ENCODE measurements at places on chromosomes 2 and 18.

DNA sequence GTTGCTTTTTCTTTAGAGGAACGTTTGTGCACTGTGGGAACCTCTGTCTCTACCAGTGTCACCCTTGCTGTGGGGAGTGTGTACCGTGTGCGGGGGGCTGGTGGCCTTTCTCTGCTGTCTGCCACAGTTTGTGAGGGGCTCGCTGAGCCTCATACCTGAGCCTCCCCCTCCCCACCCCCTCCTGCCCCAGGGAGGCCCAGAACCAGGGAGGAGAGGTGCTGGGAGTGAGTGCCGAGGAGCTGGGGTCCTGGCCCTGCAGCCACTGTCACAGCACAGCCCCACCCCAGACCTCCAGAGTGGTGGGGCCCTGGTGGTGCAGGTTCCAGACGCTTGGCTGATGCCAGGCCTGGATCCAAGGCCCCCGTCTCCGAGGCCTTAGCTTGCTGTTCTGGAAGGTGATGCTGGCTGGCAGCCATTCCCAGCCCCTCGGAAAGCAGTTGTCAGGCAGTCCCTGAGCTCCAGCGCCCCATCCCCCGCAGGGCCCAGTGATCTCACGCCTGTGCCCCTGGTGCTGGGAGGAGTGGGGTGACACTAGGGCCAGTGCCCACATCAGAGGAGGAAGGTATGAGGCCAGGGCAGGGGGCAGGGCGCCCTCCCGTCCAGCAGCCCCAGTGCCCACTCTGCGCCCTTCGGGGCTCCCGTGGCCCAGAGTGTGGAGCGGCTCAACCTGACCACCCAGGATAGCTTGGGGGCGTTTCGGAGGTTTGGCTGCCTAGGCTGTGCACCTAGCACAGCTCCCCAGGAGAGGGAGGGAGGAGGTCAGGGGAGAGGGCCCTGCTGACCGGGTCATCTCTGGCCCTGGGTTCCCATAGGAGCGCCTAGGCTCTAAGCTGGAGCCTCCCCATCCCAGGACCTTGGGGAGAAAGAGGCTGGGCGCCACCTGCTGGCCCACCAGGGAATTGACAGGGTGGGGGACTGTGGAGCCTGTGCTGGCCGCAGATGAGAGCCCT, 53.0 kb upstream of the ALPP start:
- DNase-seq: no peak

DNA sequence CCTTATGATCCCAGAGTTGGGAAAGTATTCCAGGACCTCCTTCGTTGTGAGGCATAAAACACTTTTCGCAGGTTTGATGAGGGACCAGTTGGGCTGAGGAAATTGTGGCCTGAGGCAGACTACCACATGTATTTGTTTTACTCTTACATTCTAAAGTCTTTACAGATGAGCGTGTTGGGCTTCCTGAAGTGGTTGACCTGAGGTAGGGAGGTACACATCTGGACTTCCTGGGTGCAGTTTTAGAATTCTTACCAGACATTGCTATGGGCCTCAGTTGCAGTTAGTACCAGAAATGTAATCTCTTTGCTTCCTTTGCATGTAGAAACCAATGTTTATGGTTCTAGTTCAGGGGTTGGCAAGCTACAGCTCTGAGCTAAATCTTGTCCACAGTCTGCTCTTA, 48.7 kb downstream of the COA5 start:
- no peak for DNase-seq

DNA sequence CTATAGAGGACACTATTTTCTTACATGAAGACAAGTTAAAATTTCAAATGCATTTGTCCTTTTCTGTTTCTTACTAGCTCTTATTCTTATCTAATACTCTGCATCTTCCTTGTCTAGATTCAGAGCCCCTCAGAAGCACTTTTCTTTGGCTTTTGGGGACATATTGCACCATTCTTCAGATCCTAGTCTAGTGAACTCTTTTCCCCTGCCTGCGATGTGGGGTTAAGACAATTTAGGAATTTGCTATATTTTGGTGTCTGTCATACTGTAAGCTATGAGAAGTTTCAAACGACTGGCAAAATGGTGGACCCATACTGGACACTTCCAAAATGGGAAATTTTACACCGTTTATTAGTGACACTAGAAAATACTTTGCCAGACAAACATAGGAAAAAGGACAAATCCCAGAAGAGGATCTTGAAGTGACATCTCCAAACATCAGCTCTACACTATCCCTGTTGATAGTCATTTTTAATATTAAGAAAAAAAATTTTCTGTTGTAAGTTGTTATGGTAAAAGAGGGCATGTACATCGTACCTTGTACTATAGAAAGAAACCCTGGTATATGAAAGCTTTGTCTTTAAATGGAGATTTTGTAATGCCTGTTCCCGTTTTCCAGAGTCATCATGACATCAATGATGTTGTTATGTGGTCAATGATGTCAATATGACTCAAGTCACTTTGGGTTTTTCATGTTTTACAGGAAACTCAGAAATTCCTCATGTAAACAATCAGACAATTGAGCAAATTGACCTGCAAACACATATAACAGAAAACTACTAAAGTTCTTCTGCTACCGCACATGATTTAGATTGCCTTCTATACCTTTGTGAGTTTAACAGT, 4.4 kb upstream of the KYNU start:
- DNase-seq: peak; percentile 52

GRCh38 chr2:113068706-113069485, 1.1 kb downstream of the IL1F10 start:
- peak; percentile 1 for DNase-seq

DNA sequence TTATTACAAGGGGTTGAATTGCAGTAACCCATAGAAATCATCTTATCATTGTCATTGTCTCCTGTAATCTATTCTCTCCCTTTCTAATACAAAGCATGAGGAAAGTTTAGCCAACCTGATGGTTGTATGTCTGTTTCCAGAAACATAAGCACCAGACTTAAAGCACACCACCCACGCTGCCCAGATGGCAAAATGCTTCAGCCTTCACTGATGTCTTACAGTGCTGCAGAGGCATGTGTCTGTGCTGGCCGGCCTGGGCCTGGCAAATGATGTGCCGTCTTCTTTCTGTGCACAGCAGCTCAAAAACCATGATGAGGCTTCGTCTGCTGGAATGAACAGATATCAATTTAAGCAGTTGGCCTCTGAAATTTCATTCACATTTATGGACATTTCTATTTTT, 443.0 kb upstream of the RGPD4 start:
- no peak for DNase-seq

- no peak for DNase-seq
These were observed 7.3 kb upstream of the PROM2 start for GRCh38 chr2:95266781-95267430.

GRCh38 chr2:165697748-165698443, 96.2 kb downstream of the GALNT3 start:
- no peak for DNase-seq

DNA sequence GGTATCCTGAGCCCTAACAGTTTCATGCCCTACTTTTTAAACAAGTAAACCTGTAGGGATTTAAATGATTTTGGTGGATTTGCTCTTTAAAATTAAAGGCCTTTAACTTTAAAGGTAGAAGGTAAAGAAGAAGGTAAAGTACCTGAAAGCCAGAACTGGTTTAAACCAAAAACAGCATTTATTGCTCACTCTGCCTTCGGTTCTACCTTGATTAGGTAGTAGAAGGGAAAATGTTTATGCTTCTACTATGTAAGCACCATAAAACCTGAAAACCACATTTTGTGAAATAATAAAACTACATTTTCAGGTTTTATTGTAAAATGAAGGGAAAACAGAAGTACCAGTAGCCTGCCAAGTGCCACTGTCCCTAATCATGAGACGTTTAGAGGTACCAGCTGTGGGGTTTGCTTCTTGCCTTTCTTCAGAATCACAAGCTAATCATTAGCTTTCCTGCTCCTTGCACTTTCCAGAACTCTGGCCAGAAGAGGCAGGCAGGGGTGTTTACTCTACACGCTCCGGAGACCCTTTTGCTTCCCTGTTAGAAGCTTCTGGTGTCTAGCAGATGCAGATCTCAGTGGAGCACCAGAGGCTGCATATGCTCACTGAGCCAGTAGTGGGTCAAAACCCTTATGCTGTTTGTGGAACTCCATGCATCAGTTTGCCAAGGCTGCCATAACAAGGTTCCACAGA, 33.3 kb downstream of the RPIA start:
- DNase-seq: no peak

DNA sequence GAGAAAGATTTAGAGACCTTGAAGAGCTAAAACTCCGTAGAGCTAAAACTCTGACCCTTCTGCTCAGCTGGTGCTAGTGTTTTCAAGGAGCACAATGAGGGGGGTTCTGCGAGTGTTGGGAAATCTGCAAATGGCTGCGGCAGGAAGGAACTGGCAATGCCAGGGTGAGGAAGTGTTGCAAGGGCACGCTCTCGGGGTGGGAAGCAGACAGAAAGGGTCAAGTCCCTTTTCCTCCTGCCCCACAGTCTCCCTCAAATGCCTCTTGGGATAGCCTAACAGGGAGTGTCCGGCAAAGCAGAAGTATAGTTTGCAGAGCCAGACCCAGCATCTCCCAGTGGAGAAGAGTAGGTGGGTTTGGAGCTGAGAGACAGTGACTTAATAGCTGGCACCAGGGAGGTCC, 60.5 kb downstream of the NCAPH start:
- DNase-seq: no peak

DNA sequence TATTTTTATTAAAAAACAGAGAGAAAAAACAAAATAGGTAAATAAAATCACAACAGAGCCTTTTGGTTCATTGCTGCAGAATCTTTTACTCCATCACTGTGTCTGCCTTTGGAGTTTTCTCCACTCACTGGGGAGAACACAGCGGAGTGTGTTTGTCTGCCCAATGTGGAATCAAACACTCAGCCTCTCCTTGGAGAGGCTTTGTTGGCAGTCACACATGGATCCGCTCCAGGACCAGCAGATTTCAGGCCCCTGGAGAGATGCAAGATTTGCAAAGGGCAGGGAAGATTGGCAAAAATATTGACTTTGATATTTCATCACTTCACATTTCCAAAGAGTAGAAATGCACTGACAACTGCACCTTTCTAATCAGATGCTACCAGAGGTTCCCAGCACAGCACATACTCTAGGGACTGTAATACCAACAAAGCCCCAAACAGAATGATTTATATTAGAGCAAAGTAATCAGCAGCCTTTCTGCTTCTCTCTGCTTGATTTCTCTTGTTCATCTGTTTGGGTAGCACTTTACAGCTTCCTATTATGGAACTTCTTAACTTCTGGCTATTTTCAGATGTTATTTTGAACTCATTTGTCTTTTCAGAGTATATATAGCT, 1898.8 kb upstream of the PIK3C3 start:
- no peak for DNase-seq

- DNase-seq: no peak
These were observed 101.6 kb downstream of the SPTBN1 start for GRCh38 chr2:54557601-54558187.

DNA sequence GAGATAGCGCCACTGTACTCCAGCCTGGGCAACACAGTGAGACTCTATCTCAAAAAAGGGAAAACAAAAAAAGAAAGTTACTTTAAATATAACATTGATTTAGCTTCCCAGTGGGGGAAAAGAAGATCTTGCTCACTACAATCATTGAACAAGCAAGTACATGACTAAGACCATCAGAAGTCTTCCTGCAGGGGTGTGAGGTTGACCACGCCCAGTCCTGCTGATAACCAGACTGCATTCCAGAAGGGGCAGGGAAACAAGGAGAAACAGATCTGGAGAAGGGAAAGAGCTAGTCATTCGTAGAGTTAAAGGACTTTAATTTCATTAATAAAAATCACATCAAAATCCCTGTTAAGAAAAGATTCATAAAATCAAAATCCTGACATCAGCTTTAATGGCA, 77.5 kb downstream of the EPHA4 start:
- no peak for DNase-seq

DNA sequence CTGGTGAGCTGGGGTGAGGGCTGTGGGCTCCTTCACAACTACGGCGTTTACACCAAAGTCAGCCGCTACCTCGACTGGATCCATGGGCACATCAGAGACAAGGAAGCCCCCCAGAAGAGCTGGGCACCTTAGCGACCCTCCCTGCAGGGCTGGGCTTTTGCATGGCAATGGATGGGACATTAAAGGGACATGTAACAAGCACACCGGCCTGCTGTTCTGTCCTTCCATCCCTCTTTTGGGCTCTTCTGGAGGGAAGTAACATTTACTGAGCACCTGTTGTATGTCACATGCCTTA, 10.5 kb downstream of the PROC start:
- no peak for DNase-seq

DNA sequence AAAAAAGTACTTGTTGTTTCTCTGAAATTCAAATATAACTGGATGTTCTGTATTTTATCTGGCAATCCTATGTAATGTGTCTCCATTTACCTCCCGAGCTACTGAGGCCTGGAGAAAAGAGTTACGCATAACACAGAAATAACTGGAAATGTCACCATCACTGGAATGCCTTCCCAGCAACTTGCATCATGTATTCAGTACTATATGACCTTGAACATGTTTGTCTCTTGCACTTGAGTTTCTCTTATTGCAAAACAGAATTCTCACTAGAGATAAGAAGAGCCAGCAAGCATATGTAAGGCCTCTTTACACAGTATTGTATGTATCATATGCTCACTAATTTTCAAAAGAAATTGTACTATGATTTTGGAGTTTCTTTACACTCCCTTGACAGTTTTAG, 99.6 kb upstream of the CTAGE1 start:
- no peak for DNase-seq

DNA sequence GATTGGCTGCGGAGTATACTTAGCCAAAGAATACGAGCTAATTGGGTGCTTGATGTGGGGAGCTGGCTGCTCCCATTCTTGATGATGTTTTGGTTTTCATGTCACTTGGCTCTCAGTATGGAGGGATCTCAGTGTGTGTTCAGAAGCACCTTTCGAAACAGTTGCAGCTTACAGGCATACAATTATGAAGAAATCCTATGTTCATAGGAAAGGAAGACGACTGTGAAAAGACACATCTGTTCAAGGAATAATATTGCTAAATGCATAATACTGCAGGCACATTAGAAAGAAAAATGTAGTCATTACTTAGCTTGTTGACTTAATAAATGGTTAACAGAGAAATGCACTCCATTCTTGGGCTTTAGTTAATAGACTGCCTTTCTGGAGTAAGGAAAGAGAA, 4.1 kb downstream of the LRRC30 start:
- DNase-seq: no peak

GRCh38 chr2:227043981-227044380, 120.0 kb downstream of the COL4A4 start:
- DNase-seq: no peak

GRCh38 chr18:29071869-29072268, 894.9 kb upstream of the CDH2 start:
- DNase-seq: no peak

DNA sequence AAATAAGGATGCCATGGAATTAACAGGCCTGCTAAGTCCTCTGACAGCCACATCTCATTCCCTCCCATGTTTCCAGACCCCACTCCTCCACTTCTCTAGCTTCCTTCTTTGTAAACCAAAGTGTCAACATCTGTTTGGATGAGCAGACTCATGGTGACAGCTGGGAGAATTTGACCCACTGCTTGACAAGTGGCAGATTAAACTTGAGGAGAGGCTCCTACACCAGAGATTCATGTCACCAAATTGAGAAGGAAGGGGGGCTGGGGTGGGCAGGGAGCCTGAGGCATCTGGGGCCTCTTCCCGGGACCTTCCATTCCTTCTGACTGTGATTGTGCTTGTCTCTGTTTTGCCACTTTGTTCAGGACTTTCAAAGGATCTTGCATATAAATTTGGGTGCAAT, 41.0 kb upstream of the IGFBP5 start:
- DNase-seq: no peak

GRCh38 chr2:8219096-8219495, 462.8 kb upstream of the ID2 start:
- no peak for DNase-seq

Measured in kidney epithelial cell (primary cell).